ENCODE measurements at places on chromosomes 3 and 15.

DNA sequence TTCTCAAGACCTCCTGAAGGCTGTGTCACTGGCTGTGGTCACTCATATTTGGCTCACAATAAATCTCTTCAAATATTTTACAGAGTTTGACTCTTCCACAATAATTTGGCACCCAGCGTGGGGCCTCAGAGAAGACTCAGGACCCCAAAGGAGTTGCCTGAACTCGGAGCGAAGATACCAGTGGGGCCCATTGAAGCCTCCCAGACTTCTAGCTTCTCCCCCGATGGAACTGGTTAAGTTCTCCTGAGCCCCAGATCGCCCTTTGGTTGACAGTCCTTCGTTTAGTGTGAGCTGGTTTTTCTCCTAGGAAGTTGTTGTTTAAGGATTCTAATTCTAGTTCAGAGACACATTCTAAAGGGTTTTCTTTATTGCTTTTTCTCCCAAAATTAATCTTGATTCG lies 1.4 kb upstream of the SLC41A3 start:
- no peak for DNase-seq

- no peak for DNase-seq
Observed at GRCh38 chr3:188974856-188975599, 196.7 kb upstream of the TPRG1 start.

DNA sequence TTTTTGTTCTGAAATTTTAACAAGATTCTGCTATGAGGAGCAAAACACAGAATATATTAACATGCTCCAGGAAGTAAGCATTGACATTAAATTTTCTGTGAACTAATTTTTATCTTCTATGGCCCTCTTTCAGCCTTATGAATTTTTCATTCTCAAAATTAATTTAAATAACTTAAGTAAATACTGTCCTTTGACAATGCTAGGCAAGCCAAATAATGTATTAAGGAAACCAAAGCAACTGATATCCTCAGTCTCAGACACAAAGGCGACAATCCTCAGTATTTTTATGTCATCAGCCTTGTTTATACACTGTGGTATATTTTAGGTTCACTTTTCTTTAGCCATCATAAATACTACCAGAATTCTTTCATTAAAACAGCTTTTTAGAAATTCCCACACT lies 159.8 kb downstream of the CGGBP1 start:
- no peak for DNase-seq

- DNase-seq, result no peak
Observed at GRCh38 chr15:50302581-50302980, 37.1 kb upstream of the HDC start.

All from stimulated activated CD4-positive, alpha-beta T cell treated with anti-CD3 and anti-CD28 coated beads, Interleukin-2, amount 100 ng/mL, for 24 hours (primary cell).